ENCODE measurements at places on chromosomes 6 and 20.

GRCh38 chr6:154352898-154353585 is 3.6 kb downstream of the IPCEF1 start:
- DNase-seq = no peak

- DNase-seq = no peak
Observed at GRCh38 chr6:38080889-38081288, 261.4 kb downstream of the ZFAND3 start.

DNA sequence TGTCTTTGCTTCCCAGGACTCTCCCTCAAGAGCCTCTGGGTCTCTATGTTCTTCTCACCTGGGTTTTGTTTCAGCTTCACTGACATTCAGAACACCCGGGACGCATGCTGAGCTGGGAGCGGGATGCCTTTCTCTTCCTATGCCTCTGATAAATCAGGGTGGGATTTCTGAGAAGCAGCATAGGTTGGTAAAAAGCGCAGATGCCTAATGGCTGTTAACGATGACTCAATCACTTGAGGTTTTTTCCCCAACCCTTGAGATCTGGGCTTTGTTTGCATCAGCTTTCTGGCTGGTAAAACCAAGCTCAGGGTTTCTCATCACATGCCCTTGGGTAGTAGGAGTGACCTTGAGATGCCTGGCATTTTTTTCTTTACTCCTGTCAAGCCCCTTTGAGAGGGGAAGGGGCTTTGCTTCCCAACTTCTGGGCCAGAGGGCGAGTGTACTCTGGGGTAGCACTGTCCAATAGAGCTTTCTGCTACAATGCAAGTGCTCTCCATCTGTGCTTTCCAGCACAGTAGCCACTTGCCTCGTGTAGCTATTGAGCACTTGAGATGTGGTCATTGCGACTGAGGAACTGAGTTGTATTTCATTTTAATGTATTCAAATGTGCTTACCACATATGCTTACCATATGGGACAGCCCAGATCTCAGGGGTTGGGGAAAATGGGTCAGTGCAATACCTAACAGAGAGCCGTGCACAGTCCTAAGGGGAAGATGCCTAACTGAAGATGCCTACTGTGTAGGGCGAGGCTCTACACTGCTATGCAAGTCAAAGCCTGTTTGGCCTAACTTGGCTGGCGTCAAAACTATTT is 69.1 kb downstream of the PPP1R14C start:
- DNase-seq = peak; percentile 60

GRCh38 chr6:166556863-166557322 is 29.6 kb downstream of the RAMACL start:
- no peak for DNase-seq

DNA sequence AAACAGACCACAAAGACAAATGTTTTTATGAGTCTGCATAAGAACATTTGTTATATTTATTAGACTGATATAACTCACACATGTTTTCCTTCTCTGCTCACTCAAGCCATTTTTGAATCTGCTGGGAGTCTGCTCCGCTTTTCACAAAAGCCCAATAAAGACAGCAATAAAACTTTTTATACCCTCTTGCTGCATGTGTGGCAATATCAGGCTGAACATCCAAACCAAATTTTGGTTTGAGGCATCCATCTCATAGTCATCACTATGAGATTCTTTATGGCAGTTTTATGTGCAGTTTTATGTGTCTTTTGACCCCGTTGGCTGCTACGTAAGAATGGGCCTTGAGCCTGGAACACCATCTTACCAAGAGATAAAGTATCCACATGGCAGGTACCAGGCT is 1276.8 kb upstream of the ADGRB3 start:
- no peak for DNase-seq

DNA sequence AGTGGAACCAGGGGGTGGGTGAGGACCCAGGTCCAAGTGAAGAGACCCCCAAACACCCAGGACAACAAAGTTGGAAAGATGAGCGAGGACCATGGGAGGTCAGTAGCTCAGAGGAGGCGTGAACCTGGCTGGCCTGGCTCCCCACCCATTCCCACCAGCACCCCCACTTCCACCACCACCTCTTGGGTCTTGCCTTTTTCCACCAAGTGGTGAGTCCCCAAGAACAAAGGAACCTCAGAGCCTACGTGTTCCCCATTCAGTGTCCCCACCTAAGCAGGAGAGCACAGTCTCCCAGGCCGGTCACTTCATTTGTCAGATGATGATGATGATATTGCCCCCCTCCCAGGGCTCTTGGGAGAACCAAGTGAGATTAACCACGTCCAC is 531 bp upstream of the VWA7 start:
- DNase-seq = no peak

DNA sequence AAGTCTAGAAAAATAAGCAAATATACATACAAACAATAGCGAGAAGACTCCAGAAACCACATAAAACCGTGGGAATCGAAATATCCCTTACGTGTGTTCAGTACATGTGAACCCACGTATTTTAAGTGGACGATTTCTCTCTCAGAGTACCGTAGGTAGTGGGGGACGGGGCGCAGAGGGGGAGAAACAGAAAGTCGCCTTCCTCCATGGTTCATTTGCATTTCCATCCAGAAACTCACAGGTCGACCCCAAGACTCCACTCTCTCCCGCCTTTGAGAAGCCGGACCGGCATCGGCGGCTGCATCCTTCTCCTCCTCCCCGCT is 538 bp upstream of the ENPP1 start:
- no peak for DNase-seq

GRCh38 chr6:163459007-163459406 is 44.5 kb downstream of the QKI start:
- no peak for DNase-seq

Data from NCI-H526 treated with DMSO at 0.1 percent for 48 hours (cell line).